ENCODE measurements at places on chromosomes 5 and 9.

DNA sequence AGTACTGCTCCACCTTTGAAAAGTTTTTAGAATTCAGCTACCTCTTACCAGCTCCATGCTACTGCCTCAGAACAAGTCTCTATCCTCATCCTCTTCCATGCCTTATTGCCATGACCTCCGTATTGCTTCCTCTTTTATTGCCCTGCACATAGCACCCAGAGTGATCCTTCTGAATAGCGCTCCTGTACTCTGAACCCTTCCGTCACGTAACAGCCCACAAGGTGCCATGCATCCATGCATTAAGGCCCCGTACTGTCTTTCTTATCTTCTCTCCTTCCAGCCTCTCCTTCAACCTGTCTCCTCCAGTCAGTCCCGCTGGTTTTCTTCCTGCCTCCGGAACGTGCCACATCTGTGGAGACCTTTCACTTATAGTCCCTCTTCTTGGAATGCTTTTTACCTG is 273.3 kb upstream of the SEMA6A start:
- no peak for DNase-seq

GRCh38 chr5:122447072-122447471 is 135.0 kb downstream of the SNCAIP start:
- DNase-seq: no peak

GRCh38 chr5:107011605-107012004 is 659.1 kb downstream of the EFNA5 start:
- no peak for DNase-seq

DNA sequence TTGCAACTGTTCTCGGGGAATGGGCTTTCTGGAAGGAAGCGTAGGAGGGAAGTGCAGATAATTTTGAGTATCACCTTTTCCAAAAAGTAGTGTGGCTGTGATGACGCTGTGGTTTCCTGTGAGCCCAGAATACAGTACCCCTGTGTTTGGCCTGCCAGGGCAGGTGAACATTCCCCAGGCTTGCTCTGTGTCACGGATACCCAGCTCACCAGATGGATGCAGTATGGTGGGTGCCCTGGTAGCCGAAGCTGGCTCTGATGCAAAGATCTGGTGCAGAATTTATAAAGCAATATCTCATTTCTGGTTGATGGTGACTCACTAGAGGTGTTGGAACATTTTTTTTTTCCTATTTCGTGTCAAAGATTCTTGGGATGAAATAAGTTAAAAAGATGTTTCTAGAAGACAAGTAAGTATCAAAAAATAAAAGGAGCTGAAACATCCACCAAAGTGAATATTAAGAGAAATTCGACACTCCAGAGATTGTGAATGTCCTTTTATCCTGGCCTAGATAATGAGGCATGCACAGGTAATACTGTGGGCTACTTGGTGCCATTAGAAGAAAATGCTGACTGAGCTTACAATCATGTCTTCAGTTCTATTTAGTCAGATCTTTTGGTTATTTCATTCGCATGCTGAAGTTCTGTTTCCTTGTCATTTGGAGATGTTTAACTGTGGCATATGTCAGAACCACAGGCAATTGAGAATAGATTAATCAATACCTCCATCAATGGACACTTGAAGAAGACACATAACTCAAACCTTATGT is 200.1 kb downstream of the GADD45G start:
- no peak for DNase-seq

DNA sequence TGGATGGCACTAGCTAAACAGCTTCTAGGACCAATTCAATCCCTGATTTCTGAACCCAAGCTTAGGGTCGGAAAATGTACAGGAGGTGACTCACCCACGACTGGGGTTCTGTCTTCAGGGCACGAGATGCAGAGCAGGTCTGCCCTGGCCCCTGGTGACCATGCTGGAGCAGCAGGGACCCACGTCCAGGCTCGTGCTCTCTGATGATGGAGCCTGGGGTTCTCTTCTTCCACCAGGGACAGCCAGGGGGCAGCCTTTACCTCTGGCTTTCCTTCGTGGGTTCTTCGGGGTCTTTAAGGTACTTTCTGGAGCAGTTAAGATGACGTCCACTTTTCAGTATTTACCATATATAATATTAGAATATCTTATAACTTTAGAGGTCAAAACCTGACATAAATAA is 2.1 kb downstream of the CFAP77 start:
- peak; percentile 28 for DNase-seq

GRCh38 chr5:179893076-179893957 is 14.4 kb downstream of the TBC1D9B start:
- no peak for DNase-seq

- no peak for DNase-seq
Measured at GRCh38 chr9:30775236-30775635, 1609.2 kb upstream of the ACO1 start.

GRCh38 chr9:77999231-77999631 is 32.4 kb downstream of the GNAQ start:
- DNase-seq: no peak
